NCI-H2029 (cell line): ENCODE measurements at places on chromosomes 16 and 17.
A peak's percentile ranks its signal among the peaks of the same experiment; 100 is the strongest.

DNA sequence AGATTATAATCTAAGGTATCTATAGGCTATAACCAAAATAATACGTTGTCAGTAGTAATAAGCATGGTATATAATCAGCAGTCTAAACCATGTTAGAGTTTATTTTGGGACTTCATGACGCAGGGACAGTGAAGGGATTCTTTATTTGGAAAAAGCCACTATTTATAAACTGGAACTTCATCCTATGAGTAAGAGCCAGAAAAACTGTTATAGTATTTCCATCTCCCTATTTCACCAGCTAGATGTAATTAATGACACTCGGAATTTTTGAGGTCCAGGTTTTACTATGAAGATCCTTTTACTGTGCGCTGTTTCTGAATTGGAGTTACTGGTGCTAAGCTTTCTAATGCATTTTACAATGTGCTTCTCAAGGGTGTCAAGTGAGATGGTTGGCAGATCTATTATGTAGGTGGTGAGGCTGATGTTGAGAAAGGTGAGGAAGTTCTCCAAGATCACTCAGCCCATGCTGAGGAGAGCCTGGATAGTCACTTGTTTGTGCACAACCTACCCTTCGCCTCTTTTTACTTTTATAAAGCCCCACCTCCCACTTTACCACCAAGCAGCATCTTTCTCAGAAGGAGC is 149.3 kb downstream of the MSI2 start:
- no peak for DNase-seq

DNA sequence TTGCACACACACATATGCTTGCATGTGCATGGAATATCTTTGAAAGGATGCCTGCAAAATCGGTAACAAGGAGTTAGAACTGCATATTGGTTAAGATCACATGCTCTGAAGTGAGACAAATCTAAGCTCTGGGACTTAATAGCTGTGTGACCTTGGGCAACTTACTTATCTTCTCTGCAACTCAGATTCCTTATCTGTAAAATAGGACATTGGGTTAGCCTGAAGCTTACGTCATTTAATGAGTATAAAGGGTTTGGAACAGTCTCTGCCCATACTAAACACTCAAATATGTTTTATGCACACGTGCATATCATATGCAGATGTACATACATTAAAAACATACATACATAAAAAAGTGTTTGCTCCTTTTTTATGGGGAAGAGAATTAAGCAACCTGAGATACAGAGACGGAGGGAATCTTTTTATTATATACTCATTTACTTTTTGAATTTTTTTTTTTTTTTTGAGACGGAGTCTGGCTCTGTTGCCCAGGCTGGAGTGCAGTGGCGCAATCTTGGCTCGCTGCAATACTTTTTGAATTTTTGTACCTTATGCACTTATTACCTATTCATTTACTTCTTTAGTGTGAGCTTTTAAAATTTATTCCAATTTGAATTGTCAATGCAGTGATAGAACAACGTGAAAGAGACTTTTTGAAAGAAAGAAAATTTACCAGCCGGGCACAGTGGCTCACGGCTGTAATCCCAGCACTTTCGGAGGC is 206.2 kb downstream of the CCDC182 start:
- DNase-seq = no peak

- no peak for DNase-seq
Observed at GRCh38 chr17:81447331-81447933, 52.2 kb downstream of the BAHCC1 start.

DNA sequence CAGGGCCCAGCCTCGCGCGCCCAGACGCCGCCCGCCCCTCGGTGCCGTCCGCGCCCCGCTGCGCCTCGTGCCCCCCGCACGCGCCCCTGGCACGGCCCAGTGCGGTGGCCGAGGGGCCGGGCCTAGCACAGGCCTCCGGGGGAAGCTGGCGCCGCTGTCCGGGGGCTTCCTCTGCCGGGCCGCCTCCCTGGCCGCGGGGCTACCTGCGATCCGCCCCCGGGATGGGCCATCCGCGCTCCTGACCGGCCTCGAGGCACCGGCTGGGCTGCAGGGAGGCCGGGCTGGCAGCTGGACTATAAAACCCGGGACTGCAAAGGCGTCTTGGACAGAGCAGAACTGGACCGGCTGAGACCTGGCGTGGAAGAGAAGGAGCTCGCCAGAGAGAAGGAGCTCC is 783 bp downstream of the BHLHA9 start:
- DNase-seq = no peak

DNA sequence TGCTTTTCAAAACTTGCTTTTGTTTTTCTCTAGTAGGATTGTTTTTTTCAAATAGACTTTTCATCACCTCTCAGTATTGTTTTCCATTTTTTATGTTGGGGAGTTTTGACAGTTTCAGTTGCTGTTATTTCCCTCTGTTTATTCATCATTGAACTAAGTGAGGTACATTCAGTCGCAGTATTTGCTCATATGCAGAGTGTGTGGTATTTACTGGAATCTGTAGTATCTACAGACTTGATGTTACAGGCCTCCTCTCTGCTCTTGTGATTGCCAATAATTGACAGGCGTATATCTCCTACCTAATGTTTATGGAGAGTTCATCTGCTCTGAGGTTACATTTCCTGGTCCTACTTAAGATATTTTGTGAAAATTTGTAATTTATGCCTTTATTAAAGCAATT is 49.6 kb downstream of the COX10 start:
- no peak for DNase-seq

- DNase-seq = no peak
Observed at GRCh38 chr17:7351665-7352502, at the start of gene KCTD11. KCTD11 (plus strand) TSS chr17:7352162.

GRCh38 chr17:21400816-21401593 is 24.8 kb downstream of the KCNJ12 start:
- DNase-seq = no peak

DNA sequence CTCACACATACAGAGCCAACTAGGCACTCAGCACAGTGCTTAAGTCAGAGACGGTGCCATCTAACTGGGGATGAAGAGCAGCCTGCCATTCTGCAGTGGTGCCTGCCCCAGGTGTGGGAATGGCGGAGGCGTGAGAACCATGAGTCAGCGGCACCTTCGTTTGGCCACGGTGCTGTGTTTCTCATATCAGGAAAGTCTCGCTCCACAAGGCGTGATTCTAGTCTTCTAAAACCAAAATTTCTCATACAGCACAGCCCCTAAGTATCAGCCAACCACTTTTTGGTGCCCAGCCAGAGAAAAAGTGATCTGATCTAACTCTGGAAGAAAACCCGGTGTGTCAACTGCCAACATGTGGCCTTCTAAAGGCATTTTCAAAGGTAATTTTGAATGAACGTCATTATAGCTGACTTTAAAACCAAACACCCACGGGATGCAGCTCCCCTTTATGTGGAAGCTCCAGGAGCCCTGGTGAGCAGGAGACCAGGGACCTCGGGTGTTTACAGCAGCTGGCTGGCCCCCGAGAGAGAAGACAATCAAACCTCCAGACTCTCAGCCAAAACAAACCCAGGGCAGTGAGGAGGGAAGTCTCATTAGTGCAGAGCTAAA is 54.6 kb downstream of the ABCC12 start:
- DNase-seq = no peak

- no peak for DNase-seq
Observed at GRCh38 chr16:35724551-35724950, 2265.1 kb downstream of the TP53TG3F start.

DNA sequence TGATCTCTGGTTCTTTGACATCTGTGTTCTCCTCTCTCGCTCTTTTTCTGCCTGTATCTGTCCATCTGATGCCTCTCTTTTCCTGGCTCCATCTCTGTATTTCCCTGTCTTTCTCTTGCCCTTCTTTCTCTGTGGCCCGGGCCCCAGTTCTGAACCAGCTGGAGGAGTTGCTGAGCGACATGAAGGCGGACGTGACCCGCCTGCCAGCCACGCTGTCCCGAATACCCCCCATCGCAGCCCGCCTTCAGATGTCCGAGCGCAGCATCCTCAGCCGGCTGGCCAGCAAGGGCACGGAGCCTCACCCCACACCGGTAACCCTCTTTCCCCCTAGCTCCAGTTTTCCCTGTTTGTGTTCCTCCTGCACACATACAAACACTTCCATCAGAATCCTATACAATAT is 5.8 kb downstream of the RNF227 start:
- DNase-seq = no peak

DNA sequence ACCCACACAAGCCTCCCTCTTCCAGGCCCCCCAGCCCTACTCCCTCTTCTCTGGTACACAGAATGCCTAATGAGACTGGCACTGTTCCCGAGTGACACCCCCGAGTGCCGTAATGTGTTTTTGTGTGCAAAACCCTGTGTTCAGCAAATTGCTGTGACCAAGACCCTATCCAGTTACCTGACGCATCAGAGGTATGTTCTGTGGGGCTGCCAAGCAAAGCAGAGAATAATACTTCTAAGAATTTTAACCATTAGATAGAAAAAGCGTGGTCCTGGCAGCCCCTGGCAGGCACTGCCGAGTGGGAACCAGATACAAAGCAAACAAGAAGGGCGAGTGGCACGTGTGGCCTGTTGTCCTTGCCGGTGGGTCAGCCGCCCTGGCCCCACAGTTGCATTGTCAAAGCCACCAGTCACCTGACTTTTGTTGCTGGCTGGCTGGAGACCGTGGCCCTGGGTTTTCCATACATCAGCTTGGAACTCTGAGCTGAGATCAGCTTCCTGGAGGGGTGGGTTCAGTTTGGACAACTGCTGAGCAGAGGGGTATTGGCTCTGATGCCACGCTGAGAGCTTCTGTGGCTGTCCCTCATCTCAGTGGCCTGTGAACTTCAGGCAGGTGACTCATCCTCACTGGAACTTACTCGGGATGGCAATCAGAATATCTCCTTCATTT is 69.1 kb upstream of the BRD7 start:
- no peak for DNase-seq

GRCh38 chr16:73199214-73199613 is 151.3 kb upstream of the ZFHX3 start:
- no peak for DNase-seq

DNA sequence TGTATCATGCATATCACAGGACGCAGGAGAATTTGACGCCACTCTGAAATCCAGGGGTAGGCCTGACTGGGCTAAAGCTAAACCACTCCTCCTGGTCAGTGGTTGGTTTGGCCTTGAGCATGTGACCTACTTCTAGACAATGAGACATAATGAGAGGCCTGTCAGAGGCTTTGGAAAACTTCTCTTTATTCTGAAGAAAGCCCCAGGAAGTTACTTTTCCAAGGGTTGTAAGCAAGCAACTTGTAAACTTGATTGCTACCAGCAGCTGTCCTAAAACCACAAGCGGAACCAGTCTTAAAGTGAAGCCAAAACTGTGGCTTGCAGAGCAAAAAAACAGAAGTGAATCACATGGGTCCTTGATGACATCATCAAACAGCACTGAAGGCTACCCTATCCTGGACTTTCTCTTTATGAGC is 138.2 kb upstream of the COX10 start:
- no peak for DNase-seq

- DNase-seq = no peak
Observed at GRCh38 chr17:41689497-41690299, 1.0 kb downstream of the EIF1 start.

- no peak for DNase-seq
Observed at GRCh38 chr16:54171626-54172537, 114.7 kb downstream of the IRX3 start.

- no peak for DNase-seq
Observed at GRCh38 chr16:67666032-67666551, 458 bp downstream of the ENKD1 start.

DNA sequence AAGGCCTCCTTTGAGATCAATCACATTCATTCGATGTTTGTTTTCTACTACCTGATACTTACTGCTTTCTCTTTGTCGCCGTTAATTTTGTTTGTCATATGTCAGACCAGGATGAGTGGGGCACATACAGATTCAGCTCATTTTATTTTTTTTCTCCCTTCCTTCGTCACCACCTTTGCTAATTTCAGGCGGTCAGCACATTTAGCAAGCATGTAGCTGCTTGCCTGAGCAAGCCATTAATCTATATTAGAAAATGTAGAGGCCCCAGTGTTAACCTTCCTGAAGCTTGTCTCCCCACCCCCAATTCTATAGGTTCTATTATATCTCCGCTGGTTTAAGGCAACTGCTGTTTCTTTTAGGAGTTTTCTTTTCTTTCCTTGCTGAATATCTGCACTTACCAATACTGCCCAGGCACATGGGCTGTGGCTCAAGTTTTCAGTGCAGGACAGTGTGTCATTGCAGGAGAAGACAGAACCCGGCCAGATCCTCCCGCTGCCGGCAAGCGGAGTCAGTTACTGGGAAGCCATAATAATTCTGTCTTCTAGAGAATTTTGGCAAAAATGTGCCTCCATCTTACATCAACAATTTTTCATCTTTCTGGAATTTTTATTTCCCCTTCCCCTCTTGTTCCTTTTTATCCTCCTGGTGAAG is 714.3 kb downstream of the WWOX start:
- DNase-seq = no peak

GRCh38 chr16:87654826-87655225 is 52.5 kb downstream of the JPH3 start:
- DNase-seq = no peak

DNA sequence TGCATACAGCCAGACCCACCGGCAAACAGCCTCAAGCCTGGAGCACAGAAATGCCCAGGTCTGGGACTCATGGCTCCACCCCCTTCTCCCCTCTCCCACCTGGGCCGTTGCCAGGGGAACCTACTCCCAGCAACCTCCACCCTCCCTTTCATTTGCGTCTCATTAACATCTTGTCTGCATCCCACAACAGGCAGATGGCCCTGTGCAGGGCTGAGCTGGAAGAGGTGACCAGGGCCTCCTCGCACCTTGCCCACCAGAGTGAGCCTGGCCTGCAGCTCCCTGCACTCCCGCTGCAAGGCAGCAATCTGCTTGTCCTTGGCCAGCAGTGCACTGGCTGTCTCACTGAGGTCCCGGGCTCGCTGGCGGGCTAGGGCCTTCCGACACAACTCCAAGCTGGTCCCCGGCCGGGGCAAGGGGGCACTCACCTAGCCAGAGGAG is 3.3 kb downstream of the TSPOAP1 start:
- DNase-seq = no peak

- no peak for DNase-seq
Observed at GRCh38 chr16:57150682-57151330, 35.0 kb downstream of the PSME3IP1 start.

GRCh38 chr17:72556944-72557826 is 436.4 kb downstream of the SOX9 start:
- peak; percentile 48 for DNase-seq

GRCh38 chr17:29162909-29163341 is 17.3 kb downstream of the MYO18A start:
- no peak for DNase-seq

DNA sequence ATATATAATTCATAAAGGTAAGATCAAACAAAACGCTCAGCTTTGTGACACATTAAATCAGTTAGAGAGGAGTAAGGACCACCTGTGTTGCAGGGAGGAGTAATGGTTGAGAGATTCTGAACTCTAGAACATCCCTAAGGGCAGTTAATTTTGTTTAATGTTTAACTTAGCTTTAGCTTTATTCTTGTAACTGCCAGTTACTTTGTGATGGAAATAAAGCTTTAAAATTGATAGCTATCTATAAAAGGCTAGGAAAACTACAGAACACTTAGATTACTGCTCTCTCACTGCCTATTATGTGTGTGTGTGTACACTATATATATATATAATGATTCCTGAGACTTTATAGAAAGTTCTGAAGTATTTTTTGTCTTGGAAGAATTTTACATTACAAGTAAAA is 37.8 kb downstream of the PTRH2 start:
- no peak for DNase-seq
